ENCODE measurements at places on chromosomes 2 and 18.

DNA sequence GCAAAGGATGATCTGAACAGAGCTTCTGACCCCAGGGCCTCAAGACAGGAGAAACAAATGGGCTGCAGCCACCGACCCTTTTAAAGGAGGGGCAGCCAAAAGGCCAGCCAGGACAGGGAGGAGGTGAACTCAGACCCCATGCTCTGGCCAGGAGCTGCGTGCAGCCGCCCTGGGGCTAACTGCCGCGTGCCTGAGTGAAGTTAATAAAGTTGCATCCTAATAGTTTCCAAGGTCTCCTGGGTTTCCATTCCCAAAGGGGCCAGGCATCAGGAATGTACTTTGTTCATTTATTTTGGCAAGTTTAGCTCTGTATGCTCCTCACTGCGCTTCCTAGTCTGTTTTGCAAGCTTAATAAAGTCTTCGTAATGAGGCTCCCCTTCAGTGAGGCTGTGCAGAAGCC is 60.7 kb downstream of the EN1 start:
- DNase-seq: no peak

DNA sequence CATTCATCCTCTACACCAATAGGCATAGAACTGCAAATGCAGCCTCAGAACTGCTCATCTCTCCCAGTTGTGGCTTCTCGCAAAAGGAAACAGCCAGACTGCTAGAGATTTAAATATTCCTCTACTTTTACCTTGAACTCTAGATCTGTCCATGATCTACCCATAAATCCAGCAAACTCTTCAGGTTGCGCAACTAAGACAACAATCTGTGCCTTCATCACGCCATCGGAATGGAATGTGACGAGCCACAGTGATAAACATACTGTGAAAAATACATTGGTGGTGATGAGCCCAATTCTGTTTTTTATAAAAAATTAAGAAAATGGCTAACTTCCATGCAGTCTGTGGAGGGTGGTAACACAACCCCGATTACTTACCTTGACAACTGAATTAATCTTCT is 626.7 kb downstream of the LRRTM4 start:
- DNase-seq: no peak

DNA sequence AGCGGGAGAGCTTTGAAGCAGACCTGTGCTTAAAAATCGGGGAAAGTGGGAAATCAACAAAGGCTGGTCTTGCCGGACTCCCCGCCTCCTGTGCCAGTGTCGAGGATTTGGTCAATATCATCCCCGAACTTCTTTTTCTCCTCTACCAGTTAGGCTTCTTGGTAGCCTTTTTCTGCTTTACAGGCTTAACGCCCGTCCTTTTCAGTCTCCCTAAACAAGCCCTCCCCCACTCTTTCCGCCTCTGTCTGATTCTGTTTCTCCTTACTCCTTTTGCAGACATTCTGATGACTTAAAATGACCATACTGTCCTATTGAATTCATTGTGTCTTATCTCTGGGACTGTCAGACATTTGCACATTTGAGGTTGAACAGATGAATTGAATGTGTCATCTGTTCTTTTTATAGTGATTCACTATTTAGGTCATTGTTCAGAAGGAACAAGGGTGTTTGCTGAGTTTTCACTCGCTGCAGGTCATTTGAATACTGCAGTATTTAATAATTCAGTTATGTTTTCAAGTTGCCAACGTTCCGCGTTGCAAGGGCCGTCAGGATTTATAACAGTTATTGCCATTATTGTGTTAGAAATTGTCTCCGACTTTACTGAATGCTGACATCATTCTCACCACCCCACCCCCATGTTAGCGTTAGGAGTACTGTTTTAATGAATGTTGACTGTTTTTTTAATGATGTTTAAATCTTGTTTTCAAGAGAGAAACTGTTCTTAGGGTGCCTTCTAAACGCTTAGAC is 1.1 kb downstream of the ITGAV start:
- DNase-seq: peak; percentile 49

- peak; percentile 53 for DNase-seq
These were observed 758 bp downstream of the SCLY start for GRCh38 chr2:238061315-238062202.

DNA sequence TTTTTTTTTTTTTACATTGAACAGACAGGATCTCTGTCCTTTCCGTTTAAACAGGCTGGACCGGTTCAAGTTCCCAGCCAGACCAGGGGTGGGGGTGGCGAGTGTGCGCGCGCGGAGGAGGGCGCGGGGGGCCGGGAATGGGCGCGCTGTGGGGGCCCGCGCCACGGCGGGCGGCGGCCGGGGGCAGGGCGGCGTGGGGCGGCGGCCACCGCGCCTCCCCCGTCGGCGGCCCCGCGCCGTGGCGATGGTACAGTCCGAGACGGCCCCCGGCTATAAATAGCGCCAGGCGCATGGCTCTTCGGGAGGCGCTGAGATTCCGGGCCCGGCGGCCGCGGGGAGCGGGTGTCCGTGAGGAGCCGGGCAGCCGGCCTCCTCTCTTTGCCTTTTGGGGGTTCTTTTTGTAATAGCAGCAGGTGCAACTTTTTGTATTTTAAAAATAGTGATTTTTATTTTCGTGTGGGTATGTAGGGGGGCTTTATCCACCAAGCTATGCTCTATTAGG is 430 bp upstream of the CELF4 start:
- peak; percentile 32 for DNase-seq
